ENCODE measurements at places on chromosomes 1 and 21. TPM values are rescaled to one million over a fixed set of nuclear protein-coding genes. Genes with fewer than 3 reads are reported as not detected.

The BATF3 gene
- 1.7 TPM for polyA plus RNA-seq

The FAM163A gene
- polyA plus RNA-seq: 0.06 TPM

The OR14K1 gene
- not detected for polyA plus RNA-seq

The CCDC190 gene
- not detected for polyA plus RNA-seq

The NBPF10 gene
- 0.86 TPM for polyA plus RNA-seq

The RAB42 gene
- 11.9 TPM for polyA plus RNA-seq

The S100A1 gene
- polyA plus RNA-seq: not detected

The RSPO1 gene
- 0.11 TPM for polyA plus RNA-seq

The RSBN1 gene
- polyA plus RNA-seq: 18.8 TPM

The CACHD1 gene
- polyA plus RNA-seq: 41.3 TPM

The KISS1 gene
- 0.21 TPM for polyA plus RNA-seq

The ADGRL2 gene
- 40.6 TPM for polyA plus RNA-seq

The ZSWIM5 gene
- 8.6 TPM for polyA plus RNA-seq

The SLAMF1 gene
- polyA plus RNA-seq: not detected

The GBP2 gene
- polyA plus RNA-seq: 1.7 TPM
